ENCODE measurements at places on chromosomes 7 and 10.

DNA sequence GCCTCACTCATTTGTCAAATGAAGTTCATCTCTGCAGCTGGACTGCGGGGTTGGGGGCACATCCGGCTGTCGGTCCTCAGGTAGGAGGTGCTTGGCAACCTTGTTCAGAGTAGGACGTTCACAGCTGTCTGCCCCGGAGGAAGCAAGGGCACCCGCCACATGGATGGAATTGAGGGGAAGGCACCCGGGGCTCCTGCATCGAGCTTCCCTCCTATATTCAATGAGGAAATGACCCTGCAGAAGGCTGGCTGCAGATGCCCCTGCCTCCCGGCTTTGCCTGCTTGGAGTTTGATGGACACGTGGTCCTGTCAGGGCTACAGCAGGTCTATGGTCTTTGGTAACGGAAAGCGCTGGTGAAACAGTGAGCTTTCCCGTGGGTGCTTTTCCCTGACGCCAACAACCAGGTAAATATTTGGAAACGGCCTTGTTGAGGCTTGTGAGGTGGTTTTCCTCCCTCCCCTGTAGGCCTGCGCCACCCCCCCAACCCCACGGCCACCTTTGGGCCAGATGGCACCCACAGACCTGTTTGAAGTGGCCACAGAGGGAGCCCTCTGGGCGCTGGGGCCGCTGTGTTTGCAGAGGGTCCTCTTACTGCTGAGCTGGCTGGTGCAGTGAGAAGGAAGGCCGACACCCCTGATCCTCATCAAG, 32.9 kb downstream of the HTRA1 start:
- DNase-seq, result no peak

DNA sequence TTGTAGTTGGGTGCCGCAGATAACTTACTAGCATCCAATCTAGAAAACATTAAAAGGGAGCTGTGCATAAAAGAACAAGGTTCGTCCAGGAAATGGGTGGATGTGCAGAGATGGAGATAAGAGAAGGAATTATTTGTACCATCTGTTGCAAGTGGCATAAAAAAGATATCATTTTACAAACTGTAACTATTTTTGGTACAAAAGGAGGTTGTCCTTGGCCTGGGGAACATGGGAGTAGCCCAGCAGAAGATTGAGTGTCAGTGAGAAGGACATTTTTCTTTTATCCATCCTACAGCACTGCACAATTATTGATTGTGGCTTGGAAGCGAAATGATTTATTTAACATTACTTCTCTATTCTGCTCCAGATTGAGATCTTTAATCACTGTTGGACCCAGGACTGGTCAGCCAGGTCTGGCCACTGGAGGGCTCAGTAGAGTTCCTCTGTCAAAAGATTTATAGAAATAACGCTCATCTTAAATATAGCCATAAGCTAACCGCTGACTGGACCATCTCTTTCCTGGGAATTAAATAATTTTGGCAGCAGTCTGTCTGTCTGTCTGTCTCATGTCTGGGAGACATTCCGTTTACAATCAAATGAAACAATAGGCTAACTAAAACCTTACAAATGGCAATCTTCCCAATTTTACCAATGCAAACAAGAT, 254.1 kb downstream of the KIAA1217 start:
- no peak for DNase-seq

- DNase-seq, result no peak
Measured at GRCh38 chr10:131723297-131724168, 177.3 kb upstream of the PPP2R2D start.

- no peak for DNase-seq
Measured at GRCh38 chr7:83451501-83452045, 197.4 kb downstream of the SEMA3E start.

GRCh38 chr7:14924398-14924797, 21.8 kb upstream of the DGKB start:
- no peak for DNase-seq

DNA sequence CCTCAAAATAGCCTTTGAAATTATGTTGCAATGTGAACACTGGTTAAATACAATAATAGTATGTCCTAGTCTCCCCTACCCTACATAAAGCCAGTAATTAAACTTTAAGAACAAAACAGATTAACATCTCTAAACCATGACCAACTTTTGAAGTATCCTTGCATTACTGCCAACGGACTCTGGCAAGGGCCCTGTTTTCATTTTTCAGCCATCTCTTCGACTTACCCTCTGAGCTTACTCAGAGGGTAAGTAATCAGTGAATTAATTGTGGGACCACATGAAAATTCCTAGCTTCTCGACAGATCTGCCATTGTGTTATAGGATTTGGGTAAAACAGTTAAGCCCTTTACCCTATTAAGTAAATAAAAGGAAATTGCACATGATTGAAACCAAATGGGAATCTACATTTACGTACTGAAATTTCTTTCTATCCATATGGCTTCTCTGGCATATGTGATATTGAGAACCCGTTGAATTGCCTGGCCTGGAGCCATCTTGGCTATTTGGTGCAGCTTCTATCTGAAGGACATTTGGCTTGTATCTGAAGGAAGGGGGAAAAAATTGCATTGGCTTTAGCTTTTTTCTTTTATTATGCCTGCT, 39.6 kb downstream of the DYNC1I1 start:
- no peak for DNase-seq

DNA sequence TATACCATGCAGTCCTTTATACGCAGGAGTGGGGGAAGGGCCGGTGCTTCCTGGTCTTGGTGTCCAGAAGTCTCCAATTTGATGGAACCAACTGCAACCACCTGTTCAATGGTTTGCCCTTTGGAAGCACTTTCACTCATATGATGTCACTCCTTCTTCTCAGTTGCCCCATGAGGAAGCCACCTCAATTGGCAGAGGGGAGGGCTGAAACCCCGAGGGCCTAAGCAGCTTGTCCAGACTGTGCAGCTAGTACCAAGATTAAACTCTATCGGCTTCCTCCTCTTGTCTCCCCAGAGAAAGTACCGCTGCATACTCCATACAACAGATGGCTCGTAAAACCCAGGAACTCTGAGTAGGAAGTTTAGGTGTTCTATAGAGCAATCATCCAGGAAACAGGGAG, 789.4 kb downstream of the TYW1 start:
- no peak for DNase-seq

DNA sequence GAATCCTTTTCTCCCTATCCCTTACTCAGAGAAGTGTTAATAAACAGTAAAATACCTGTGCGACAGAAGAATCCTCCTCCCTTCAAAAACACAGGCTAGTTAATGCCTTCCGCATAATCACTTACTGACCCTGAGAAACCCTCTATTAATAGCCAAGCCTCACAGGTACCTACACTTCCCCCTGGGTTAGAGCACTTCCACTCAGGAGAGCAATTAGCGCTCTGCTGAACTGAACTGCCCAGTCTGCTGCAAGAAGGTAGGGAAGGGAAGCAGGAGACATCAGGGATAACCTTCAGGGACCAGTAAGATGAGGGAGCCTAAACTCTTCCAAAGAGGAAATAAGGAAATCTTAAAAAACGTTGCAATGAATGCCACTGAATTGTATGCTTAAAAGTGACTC, 39.6 kb downstream of the KIAA1549 start:
- DNase-seq, result no peak

GRCh38 chr10:102554531-102554930, 50.8 kb downstream of the SUFU start:
- no peak for DNase-seq

DNA sequence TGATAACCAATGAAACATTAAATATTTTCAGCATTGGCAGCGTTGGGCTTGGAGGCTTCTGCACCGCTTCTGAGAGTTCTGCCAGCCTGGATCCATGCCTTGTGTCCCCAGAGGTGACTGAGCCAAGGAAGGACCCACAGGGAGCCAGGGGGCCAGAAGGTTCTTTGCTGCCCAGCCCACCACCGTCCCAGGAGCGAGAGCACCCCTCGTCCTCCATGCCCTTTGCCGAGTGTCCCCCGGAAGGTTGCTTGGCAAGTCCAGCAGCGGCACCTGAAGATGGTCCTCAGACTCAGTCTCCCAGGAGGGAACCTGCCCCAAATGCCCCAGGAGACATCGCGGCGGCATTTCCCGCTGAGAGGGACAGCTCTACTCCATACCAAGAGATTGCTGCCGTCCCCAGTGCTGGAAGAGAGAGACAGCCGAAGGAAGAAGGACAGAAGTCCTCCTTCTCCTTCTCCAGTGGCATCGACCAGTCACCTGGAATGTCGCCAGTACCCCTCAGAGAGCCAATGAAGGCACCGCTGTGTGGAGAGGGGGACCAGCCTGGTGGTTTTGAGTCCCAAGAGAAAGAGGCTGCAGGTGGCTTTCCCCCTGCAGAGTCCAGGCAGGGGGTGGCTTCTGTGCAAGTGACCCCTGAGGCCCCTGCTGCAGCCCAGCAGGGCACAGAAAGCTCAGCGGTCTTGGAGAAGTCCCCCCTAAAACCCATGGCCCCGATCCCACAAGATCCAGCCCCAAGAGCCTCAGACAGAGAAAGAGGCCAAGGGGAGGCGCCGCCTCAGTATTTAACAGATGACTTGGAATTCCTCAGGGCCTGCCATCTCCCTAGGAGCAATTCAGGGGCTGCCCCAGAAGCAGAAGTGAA, 93.9 kb downstream of the TACC2 start:
- no peak for DNase-seq

DNA sequence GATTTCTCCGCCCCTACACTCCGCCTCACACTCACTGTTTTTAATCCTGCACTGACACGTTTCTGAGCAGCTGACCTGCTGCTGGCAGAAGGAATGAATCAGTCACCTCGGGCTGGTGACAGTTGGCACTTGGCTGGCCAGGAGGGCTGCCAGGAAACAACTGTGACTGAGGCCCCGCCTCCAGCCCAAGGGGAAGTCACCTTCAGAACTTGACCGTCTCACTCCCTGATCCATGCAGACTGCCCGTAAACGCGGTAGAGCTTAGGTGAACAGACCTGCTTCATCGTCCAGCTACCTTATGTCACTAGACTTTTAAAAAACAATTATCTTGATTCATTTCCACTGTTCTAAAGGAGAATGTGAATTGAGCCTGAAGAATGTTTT, 107.5 kb downstream of the DOCK1 start:
- no peak for DNase-seq

DNA sequence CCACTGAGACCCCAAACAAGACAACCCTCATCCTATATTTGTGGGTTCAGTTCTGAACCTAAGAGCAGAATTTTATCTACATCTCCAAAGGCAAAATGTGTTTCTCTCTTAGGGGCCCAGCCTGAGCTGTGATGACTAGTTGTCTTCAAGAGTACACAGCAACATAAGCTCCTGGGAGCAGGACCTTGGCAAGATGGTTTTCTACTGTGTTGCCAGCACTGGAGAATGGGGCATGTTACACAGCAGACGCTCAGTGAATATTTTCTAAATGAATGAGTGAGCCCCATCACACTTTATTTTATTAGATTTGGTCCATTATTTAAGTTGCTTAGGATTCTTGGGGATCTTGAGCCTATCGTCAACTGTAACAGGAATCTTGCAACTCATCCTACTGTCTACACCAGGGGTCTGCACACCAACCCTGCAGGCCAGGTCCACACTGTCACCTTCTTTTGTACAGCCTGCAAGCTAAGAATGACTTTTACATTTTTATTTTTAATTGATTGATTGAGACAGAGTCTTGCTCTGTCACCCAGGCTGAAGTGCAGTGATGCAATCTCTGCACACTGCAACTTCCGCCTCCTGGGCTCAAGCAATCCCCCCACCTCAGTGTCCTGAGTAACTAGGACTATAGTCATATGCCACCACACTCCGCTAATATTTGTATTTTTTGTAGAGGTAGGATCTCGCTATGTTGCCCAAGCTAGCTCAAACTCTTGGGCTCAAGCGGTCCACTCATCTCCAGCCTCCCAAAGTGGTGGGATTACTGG, 347.1 kb downstream of the FGFR2 start:
- DNase-seq, result no peak

GRCh38 chr10:44309939-44310761, 74.7 kb downstream of the CXCL12 start:
- DNase-seq, result no peak

GRCh38 chr7:125526958-125527357, 597.3 kb upstream of the POT1 start:
- no peak for DNase-seq

DNA sequence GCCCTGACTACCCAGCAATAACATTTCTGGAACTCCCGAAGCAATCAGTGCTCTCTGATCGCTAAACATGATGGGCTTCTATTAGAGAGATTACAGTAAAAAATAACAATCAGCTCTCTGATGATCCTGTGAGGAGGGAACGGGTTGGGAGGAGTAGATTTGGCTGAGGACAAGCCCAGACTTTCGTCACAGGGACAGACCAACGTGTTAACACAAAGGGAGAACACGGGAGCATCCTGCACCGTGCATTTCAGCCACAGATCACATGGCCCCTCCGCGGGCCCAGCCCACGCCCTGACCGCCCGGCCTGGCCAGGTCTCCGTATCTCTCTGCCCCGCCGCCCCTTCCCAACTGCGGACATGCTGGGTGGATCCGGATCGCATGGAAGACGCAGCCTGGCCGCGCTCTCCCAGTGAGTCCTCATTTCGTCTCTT, 95.0 kb upstream of the AGBL3 start:
- no peak for DNase-seq

DNA sequence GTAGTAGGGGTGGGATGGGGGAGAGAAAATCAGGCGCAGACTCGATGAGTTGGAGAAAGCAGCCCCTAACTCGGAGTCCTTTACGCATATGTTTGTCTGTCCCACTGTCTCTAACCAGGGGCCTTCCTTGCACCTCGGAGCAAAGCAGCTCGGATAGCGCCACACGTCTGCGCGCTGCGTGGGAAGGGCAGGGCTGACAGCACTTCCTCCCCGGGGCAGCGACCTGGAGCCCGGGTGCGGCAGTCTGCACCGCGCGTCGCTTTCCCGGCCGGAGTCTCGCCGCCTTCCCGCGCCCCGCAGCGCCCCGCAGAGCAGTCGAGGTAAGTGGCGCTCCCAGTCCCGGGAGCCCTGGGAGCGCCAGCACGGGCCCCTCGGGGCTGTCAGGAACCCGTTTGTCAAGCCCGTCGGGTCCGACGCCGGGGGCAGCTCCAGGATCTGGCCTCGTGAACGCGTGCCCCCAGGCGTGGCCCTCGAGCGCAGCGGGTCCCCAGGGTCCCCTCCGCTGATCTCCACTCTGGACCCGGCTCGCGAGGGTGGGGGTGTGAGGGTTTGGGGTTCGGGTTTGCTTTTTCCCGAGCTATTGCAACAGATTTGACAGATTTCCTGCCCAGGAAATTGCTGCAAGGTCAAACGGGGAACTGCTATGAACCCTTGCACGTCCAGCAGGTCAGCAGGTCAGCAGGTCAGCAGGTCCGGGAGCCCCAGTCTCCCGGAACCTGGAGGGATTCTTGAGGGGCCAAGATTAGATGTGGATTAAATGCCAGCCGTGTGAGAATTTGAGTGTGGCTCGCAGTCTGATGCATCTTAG, 597 bp downstream of the APBB1IP start:
- peak; percentile 50 for DNase-seq

GRCh38 chr10:124648738-124649137, 95.4 kb downstream of the FAM53B start:
- DNase-seq, result peak; percentile 51

- DNase-seq, result no peak
Measured at GRCh38 chr10:1128649-1129048, 72.5 kb downstream of the WDR37 start.

DNA sequence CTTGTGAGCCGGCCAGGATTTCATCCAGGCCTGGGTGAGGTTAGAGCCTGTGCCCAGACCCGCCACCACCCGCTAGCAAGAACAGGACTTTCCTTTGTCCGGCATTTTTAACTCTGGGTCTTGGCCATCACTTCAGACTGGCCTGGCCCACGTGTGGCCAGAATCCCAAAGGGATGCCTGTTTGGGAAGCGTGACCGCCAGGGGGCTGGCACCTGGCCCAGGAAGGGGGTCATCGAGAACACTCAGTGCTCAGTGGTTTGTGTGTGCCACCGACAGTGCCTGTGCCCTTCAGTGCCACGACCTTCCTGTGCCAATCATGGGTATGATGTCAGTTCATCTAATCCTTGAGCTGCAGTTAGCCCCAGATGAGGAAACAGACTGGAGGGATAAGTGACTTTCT, 85.0 kb downstream of the ZMIZ1 start:
- no peak for DNase-seq

GRCh38 chr10:18278181-18278580, 138.0 kb downstream of the CACNB2 start:
- no peak for DNase-seq

Data from stimulated activated naive CD4-positive, alpha-beta T cell (primary cell).